ENCODE measurements at places on chromosomes 1 and 21.

GRCh38 chr1:224534731-224535130 lies 81.4 kb upstream of the CNIH3 start:
- DNase-seq = no peak

DNA sequence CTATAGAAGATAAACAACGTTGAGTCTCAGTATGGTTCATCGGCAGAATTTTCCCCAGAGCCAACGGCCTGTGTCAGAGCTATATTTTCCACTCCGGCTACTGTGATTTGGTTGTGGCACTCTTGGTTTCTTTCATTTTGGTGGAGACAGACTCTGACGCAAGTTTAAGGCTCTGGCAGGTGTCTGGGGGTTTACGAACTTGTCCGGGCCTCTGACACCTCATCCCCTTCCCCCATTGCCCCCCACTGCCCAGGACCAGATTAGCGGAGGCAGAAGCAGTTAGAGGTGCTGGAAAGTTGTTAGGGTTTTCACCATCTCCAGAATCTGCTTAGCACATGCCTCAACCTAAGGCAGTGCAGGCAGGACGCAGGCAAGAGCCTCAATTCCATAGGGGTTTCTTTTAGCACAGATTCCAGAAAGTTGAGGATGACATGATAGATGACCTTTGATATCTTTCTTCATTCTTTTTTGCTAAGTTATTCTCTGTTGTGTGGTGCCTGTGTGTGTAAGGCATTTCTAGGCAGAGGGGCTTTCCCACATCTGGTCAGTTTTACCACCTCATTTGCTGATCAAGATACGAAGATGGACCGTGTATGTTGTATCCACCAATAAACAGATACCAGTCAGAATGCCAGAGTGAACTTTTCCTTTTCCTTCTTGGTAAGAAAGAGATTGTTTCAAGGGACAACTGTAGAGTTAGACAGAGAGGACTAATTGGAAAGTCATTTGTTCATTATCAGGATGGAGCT lies 18.4 kb upstream of the IL10 start:
- DNase-seq = no peak

- peak; percentile 10 for DNase-seq
Measured at GRCh38 chr1:160777486-160778089, 18.4 kb upstream of the LY9 start.

DNA sequence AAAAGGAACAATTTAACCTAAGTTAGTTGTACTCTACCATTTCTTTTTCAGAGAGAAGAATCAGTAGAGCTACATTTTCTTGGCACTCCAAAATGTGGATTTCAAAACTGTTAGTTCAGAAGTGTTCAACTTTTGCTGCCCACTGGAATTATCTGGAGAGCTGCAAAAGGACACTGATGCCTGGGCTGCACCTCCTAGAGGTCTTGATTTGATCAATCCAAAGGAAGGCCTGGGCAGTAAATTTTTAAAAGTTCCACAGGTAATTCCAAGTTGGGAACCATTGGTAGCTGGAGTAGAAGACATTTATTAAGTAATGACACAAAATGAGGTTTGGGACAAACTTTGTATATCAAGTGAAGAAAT lies 79.3 kb upstream of the HMCN1 start:
- DNase-seq = no peak

GRCh38 chr1:217029281-217030157 lies 306.3 kb upstream of the ESRRG start:
- peak; percentile 38 for DNase-seq

DNA sequence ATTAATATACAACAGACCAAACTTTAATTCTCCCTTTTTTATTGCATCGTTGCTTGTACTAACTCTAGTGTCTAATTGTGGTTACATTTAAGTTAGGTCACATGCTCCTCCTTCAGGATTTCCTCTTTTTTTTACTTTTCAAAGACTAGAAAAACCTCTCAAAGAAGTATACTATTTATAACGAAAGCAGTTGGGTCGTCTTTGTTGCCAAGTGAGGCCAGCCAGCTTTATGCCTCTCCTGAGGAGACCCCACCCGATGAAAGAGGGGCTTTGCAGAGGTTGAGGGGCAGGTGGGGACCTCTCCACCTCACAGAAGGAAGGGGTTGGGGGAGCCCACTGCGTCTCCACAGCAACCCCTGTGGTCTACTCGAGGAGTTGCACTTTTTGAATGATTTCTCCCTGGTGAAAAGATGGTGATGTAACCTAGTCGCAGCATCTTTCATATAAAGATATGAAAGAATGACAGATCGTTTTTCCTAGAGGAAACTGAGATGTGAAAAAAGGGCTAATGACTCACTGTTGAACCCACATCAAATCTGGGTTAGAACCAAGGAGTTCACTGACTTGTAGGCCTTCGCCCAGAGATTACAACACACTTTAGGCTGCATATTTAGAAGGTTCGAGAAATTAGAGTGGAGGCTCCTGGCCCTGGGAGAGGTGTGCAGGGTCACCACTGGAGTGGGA lies 6.4 kb downstream of the TGFB2 start:
- DNase-seq = no peak

- DNase-seq = no peak
Measured at GRCh38 chr1:201582705-201583442, 43.9 kb downstream of the NAV1 start.

DNA sequence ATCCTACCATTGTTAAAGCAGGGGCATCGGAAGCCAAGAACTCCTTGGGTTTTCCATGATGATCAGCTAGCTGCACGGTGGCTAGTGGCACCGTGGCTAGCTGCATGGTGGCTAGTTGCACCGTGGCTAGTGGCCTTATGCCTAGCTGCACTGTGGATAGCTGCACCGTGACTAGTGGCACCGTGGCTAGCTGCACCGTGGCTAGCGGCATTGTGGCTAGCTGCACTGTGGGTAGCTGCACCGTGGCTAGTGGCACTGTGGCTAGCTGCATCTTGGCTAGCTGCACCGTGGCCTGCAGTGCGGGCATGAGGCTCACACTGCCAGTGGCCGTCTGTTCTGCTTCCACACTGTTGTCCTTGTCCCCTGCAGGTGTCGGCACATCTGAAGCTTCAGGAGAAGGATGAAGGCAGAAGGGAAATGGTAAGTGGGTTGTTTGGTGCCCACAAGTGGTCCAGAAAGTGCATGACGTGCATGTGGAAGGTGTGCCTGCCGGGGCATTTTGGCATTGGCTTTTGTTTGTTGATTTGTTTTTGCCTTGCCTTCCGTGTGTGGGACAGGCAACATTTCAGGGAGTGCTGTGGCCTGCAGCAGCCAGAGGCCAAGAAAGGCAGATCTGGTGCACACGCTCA lies 38.6 kb downstream of the TFF3 start:
- no peak for DNase-seq

DNA sequence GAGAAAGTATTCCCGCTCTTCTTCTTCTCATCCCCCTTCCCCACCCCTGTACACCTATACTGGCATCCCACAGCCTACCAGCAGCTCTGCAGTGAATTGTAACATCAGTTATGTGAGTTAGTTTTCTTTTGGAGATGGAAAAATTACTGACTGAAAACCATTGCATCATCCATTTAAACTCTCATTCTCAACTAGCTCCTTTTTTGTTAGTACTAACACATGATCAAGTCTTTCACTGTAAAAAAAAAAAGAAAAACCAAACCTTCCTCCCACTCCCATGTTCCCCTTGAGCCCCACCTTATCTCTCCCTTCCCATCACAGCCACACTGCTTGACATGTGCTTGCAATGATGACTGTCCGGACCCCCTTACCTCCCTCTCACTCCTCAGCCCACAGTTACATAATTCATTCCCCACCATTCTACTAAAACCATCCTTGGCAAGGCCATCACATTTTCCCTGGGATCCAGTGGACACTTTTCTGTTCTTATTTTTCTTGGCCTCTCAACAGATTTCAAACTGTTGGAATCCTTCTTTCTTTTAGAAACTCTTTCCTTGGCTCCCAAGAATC lies 23.2 kb upstream of the RAVER2 start:
- DNase-seq = no peak

GRCh38 chr1:2068951-2069350 lies 18.7 kb downstream of the PRKCZ start:
- no peak for DNase-seq

GRCh38 chr1:40405812-40406211 lies 32.3 kb downstream of the SMAP2 start:
- no peak for DNase-seq

- DNase-seq = no peak
Measured at GRCh38 chr1:157000686-157001085, 44.9 kb downstream of the ARHGEF11 start.

- DNase-seq = peak; percentile 61
Measured at GRCh38 chr1:22814176-22815042, 103.8 kb downstream of the EPHB2 start.

- DNase-seq = peak; percentile 30
Measured at GRCh38 chr1:219066631-219067349, 106.9 kb upstream of the LYPLAL1 start.

DNA sequence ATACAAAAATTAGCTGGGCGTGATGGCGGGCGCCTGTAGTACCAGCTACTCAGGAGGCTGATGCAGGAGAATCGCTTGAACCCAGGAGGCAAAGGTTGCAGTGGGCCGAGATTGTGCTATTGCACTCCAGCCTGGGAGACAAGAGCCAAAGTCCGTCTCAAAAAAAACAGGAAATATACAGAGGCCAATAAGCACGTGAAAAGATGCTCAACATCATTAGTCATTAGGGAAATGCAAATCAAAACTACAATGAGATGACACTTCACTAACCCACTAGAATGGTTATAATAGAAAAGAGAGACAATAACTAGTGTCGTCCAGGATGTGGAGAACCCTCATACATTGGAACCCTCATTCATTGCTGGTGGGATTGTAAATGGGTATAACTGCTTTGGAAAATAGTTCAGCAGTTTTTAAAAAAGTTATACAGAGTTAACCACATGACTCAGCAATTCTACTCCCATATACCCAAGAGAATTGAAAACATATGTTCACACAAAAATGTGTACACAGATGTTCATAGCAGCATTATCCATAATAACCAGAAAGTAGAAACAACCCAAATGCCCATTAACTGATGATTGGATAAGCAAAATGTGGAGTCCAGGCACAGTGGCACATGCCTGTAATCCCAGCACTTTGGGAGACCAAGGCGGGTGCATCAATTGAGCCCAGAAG lies 6.4 kb upstream of the E2F2 start:
- DNase-seq = no peak

DNA sequence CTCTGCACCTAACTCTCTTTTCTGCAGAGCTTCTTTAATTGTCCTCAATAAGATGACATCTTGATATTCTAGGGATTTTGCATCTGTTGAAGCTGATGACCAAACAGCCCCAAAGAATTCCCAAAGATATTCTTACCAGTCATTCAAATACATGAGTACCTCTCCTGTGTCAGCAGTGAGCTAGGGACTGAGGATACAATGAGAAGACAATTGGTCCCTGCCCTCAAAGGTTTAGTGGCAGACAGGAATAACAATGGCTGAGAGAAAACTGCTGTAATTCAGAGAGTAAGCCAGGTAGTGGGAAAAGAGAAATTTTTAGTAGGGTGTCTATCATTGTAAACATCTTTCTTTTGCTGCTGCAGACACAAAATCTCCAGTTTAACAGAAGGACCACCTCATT lies 5.9 kb downstream of the MCOLN3 start:
- no peak for DNase-seq

GRCh38 chr1:156413391-156414246 lies 44.6 kb downstream of the RHBG start:
- no peak for DNase-seq

DNA sequence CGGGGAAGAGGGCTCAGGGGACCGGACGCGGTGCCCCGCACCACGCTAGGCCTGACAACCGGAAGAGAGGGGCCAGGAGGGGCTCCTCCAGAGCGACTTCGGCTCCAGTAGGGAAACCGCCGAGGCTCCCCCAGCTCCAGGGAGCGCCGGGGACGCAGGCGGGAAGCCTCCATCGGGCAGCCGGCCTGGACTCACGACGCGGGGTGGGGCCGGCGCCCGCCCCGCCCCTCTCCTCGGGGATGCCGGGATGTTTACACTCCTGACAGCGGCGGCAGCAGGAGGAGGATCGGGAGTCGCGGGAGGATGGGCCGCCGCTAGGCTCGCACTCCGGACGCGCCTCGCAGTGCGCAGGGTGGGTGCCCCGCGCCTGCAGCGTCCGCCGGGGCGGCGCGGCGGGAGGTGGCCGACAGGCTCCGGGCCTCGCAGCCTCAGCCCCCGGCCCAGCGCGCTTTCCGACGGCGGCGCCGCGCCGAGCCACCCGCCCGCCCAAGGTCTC lies at the start of gene NEK7:
TSS of gene NEK7 (plus strand) at position 254 of the 496 bp plus-strand sequence. CDS start 75,583 bp downstream, outside the sequence.
- DNase-seq = peak; percentile 84

- no peak for DNase-seq
Measured at GRCh38 chr1:194809665-194810064, 1623.3 kb upstream of the B3GALT2 start.

DNA sequence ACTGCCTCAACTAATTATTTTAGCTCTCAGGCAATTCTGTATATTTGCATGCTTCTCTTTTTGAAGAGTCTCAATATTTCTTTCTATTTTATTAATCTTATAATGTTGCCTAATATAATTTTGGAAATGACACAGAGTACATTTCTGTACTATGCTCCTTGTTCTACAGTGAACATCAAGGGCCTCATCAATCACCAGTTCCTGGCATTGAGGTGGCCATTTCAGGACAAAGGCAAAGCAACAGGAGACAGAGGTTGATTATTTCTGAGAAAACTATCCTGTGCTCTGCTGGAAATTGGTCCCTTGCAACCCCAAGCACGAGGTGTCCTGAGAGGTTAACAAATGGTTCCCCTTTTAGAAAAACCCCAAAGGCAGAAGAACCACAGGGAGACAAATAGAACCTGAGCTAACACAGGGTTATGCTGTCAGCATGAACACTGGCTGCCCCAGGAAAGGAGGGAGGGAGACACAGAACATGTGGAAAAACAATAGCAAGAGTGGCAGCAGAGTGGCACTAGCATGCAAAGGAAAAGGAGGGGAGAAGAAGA lies 63.9 kb upstream of the VAV3 start:
- DNase-seq = no peak

Data from renal pelvis (tissue), 12 donors.